Vagina (tissue), 2 donors: ENCODE measurements at places on chromosomes 3 and 15.

DNA sequence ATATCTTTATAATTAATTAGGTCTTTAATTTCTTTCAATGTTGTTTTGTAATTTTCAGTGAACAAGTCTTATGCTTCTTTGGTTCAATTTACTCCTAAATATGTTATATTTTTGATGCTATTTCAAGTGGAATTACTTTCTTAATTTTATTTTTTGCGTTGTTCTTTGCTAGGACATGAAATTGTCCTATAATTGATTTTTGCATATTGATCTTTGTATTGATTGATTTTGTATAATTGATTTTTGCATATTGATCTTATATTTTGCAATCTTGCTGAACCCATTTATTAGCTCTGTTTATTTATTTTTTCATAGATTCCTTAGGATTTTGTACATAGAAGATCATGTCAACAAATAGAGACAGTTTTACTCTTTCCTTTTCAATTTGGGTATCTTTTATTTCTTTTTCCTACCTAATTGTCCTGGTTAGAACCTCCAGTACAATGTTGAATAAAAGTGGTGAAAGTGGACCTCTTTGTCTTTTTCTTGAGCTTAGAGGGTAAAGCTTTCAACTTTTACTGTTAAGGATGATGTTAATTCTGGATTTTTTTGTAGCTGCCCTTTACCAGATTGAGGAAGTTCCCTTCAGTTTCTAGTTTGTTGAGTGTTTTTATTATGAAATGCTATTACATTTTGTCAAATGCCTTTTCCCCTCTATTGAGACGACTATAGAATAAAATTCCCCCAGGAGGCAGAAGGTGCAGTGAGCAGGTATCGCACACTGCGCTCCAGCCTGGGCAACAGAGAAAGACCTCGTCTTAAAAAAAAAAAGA is 36.8 kb upstream of the CCDC50 start:
- no peak for DNase-seq

DNA sequence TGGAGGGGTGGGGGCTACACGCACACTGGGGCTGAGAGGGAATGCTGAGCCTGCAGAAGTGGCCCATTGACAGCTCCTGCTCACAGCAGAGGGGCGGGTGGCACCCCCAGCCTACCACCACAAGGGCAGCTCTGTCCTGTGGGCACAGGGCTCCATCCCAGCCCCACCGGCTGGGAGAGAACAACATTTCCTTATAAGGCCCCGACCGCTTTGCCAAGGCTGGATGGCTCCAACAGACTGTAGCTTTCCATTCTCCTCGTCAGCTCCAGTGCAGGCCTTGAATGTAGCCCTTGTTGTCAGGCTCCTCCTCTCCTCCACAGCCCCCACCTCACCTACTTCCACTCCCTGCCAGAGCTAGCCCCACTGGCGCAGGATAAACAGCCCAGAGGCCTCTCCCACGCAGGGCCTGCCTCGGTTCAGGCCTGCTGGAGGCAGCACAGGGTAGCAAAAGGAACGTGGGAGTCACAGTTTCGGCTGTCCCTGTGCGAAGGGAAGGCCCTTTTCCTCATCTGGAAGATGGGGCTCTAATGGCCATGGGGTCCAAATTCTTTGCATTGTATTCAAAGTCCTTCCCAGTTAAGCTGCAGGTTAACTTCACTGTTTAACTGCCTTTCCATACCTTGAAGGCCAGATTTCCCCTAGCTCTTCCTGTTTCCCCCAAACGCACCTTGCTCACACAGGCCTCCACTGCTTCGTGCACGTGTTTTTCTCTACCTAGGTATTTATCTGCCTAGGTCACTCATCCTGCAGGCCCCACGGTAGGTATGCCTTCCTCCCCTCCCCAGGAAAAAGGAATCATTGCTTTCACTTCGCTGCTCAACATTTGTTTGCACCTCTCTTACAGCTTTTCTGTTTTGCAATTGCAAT is 101.6 kb upstream of the LPP start:
- no peak for DNase-seq

DNA sequence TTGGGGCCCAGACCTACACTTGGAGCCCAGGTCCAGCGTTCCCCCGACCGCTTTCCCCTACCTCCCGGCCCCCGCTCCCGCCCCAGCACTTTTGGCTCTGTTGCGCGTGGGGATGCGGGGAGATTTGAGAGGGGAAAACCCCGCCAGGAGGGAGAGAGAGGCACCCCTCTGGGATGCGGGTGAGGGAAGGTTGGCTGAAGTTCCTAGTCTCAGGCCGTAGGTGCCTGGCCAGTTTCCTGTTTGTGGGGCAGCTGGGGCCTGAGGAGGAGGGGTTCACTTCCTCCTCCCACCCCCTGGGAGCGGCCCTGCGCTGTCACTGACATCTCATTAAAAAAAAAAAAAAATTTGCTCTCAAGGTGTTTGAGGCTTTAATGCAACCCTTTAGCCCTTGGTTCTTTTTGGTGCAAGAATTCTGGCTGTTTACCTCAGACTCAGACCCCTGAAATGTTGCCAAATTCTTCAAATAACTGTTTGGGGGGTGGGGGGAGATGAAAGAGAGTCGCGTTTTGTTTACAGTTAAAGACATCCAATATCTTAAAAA is 2.6 kb downstream of the FAM43A start:
- DNase-seq, result no peak

DNA sequence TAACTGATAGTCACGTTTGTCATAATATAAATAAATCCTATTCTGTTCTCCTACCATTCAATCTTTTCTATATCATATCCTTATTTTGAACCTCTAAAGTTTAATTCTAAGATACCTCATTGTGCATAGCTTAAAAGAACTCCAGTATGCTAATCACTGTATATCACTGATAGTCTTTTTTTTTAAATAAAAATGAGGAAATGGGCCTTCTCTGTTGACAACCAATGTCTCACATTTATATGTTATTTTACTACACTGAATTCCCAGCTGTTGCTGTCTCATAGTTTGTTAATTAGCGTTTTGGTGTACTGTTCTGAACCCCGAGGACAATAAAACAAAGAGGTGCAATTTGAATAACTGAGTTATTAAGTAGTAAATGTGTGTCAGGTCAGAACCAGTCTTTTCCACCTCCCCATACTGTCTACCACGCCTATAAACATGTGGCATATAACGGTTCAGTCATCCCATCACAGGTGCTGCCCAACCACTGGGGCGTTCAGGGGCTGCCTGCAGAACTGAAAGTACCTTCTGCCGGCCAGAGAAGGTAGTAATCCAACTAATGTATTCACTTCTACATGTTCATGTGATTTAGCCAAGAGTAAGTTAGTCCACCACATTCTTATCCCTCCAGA is 14.9 kb downstream of the CBLB start:
- no peak for DNase-seq

- no peak for DNase-seq
These were observed 74.4 kb upstream of the SCN10A start for GRCh38 chr3:38890426-38890825.
